CD4-positive, alpha-beta T cell treated with Interleukin-4 for 1 hour (primary cell): ENCODE measurements at places on chromosomes 2 and 18.

GRCh38 chr2:101754618-101755017, 57.1 kb downstream of the MAP4K4 start:
- no peak for DNase-seq

GRCh38 chr2:127463155-127463991, 45.1 kb downstream of the PROC start:
- DNase-seq: no peak

DNA sequence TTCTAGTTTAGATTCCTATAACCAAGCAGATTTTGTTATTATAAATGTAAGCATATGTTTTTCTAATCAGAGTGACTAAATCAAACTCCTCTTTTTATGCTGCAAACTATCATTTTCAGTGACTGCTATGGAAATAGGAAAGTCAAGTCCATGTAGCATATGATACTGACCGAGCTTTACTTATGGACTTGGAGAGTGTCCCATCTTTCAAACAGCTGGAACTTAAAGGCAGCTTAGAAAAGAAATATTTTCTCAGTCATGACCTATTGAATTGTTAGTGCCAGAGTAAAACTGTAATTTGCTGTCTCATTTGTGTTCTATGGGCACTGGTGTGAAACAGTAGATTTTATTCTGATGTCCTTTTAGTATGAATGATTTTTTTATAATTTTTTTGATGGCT, 76.7 kb downstream of the PHLPP1 start:
- no peak for DNase-seq

DNA sequence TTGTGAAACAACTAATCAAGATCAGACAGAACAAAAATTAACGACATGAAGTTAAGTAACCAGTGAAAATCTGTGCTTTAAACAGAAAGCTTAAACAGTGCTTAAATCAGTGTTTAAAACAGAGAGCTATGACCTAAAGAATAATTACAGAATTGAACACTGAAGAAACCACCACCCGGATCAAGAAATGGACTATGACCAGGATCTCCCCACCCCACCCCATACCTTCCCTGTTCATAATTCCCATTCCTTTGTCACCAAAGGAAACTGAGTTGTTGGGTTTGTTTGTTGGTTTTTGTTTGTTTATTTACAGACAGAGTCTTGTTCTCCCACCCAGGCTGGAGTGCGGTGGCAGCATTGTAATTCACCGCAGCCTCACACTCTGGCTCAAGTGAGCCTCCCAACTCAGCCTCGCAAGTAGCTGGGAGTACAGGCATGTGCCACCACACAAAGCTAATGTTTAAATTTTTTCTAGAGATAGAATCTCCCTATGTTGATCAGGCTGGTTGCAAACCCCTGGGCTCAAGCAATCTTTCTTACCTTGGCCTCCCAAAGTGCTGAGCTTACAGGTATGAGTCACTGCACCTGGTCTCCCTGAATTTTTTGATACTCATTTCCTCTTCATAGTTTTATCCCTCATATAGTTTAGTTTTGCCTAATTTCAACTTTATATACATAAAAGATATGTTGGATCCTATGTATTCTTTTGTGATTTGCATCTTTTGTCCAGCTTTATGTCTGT, 8.2 kb upstream of the ALPG start:
- DNase-seq: no peak

GRCh38 chr2:221330436-221330835, 241.7 kb downstream of the EPHA4 start:
- DNase-seq: no peak

DNA sequence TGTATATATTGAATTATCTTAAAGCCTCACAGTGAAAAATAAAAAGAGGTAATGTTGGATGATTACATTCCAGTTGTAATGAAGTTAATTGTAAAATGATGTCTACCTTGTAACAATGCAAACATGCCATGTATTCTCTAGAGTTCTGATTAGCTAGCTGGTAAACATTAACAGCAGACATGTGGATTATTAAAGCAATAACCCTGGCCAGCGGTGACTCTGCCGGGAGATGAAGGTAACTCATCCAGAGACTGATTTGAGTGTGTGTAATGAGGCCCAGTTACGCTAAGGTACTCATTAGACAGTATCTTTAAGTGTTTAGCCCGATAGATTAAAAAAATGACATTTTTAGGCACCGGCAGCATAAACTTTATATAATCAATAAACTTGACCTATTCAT, 79.6 kb upstream of the REV1 start:
- no peak for DNase-seq

GRCh38 chr2:189900726-189901125, 116.5 kb downstream of the PMS1 start:
- no peak for DNase-seq

DNA sequence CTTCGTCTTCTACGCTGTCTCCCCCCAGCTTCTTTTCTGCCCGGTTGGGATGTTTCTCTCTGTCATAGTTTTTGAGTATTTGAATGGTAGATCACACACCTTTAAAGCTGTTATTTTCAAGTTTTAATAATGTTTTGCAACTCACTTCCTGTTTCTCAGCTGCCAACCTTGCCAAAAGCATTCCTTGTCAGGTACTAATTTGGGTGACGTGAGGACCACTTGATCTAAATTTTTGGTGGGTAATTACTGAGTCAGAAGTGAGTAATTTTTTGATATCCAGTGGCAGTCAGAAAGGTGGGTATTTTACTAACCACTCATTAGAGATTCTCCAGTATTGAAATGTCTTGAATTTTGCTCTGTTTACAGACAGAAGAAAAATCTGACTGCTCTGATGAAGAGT, 852.4 kb upstream of the FANCL start:
- no peak for DNase-seq

- peak; percentile 3 for DNase-seq
These were observed 58.9 kb upstream of the THUMPD2 start for GRCh38 chr2:39837856-39838453.

- DNase-seq: no peak
These were observed 207.1 kb upstream of the MEX3C start for GRCh38 chr18:51404620-51405019.

- DNase-seq: peak; percentile 40
These were observed 725 bp upstream of the ANKRD53 start for GRCh38 chr2:70977605-70978205.

DNA sequence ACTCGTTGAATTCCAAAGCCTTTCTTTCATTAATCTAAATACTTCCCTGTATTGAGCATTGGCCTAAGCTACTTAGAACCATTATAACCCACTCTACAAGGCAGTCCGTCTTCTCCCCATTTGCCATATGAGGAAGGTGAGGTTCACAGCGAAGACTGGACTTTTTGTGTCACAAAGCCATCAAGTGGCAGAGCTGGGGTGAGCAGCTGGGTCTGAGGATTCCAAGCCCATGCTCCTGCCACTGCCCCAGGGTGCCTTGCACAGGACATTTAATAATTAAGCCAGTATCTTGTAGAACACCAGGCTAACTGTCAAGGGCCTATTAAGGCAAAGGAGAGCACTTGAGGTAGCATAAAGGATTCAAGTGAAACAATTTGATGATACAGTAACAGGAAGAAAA, 68.8 kb upstream of the ZNF397 start:
- no peak for DNase-seq

DNA sequence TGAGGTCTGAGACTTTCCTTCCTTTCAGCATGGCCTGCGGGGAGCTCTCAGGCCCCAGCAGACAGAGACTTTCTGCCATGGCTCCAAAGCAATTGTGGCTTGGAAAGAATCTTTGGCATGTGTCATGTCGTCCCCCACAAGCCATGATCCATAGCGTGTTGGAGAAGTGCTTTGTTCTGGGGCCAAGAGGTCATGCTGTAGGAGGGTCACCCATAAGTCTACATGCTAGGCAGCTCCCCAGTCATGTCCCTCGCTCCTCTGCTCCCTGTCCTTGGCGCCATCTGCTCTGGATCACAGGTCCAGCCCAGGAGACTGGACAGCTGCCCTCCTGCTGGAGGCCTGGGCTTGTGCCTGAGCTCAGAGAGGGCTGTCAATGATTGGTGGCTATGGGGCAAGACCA, 78.8 kb upstream of the LCLAT1 start:
- no peak for DNase-seq

- DNase-seq: no peak
These were observed 60.7 kb upstream of the CYTIP start for GRCh38 chr2:157504623-157505022.

GRCh38 chr2:218329826-218330593, 26.6 kb upstream of the CATIP start:
- DNase-seq: no peak

GRCh38 chr2:181947273-181947672, 38.4 kb upstream of the PPP1R1C start:
- no peak for DNase-seq

DNA sequence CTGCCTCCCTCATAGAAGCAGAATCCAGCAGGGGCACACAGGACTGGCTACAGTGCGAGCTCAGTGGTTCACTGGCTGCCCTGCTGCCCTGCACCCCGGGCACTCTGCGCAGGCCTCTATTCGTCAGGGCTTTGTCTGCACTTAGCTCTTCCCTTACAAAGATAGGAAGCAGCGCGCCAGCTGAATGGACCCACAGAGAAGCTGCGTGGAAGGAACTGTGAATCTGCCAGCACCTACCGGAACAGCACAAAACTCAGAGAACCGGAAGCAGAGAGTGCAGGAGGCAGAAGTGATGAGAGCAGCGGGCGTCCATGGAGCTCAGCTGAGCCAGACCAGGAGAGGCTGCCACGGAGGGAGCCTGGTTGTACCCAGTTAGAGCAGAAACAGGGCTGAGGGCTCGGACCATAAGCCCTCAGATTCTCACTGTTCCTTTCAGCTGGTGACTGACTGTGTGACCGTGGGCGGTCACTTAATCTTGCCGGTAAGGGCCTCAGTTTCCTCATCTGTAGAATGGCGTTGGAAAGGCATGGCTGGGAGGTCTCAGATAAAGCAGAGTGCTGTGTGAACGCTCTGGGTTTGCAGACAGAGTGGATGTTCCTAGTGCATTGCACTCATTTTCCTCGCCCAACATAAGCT, 23.1 kb upstream of the SLC66A3 start:
- no peak for DNase-seq

- no peak for DNase-seq
These were observed 33.5 kb downstream of the LOXHD1 start for GRCh38 chr18:46623541-46623940.

DNA sequence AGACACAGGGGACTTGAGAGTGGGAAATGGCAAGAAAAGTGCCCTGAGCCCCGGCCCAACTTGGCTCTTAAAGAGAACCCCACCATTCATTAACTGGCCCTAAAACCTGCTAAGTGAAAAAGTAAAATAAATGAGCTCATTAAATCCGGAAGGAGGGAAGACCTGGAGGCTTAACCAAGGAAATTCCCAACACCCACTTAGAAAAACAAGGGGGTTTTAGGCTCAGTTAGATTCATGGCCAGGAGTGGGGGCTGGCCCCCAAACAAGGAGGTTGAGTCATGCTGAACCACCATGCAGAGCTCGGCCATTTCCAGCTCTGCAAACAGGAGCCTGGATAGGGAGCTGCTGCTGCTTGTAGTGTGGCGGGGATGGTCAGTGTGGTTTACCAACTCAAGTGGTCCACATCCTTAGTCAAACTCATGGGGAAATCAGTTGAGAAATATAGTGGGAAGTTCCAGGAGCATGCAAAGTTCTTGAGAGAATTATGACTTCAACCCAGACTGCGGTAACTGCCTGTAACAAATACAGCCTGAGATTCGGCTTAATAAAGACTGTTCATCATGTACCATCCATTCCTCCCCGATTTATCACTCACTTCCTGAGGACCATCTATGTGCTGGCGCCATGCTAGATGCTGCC, 39.7 kb upstream of the MRPL19 start:
- no peak for DNase-seq

DNA sequence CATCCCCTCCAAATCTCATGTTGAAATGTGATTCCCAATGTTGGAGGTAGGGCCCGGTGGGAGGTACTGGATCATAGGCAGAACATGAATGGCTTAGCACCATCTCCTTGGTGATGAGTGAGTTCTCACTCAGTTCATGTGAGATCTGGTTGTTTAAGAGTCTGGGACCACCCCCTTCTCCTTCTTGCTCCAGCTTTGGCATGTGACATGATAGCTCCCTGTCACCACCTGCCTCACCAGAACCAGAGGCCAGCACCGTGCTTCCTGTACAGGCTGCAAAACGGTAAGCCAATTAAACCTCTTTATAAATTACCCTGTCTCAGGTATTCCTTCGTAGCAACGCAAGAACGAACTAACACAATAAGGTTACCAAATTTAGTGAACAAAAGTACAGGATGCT, 95.4 kb downstream of the ZBTB7C start:
- DNase-seq: no peak

GRCh38 chr2:227147023-227147422, 17.0 kb downstream of the COL4A4 start:
- DNase-seq: no peak

DNA sequence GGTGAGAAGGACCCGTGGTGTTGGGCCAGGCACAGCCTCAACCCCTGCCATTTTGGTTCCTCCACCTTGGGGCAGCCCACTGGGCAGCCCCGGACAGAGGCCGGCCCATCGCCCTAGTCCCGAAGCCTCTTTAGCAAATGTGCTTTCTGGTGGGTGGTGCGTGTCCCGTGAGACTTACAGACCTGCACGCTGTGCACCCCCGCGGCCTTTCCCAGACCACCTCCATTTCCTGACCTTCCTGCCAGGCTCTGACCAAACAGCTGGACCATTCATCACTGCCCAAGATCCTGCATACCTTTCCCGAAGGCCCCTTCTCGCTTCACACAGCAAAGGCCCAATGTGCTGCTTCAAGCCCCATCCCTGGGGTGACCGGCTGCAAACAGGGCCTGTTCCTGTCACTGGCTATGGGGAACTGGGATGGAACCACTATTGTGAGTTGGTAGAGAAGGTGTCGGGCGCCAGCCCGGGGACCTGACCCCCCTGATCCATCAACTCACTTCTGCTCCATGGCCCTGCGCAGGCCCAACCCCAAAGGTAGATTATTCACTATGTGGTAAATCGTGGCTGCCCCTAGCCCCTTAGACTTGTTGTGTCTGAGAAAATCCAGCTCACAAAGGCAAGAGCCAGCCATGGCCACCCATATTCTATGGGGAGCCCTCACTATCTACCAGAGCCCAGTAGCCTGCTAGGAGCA, 341.0 kb downstream of the EIPR1 start:
- no peak for DNase-seq

DNA sequence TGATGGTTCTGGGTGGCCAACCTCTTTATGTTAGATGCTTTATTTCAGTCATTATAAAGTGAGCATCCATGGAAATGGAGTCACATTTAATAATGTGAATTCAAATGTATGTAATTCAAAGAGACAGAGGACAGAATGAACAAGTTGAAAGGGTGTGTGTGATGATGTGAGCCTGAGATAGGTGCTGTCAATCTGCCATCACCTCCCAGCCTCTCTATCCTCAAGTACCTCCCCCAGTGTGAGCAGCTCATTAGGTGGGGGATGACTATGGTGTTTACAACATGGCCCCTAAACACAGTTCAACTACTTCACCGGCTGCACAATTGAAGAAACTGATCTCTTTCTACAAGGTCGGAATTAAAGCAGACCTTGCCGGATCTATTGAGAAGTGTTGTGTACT, 74.7 kb upstream of the IGFBP5 start:
- no peak for DNase-seq
